Stimulated activated CD8-positive, alpha-beta memory T cell treated with anti-CD3 and anti-CD28 coated beads, Interleukin-4, amount 100 ng/mL, for 4 hours (primary cell): ENCODE measurements at places on chromosomes 7 and 10.

DNA sequence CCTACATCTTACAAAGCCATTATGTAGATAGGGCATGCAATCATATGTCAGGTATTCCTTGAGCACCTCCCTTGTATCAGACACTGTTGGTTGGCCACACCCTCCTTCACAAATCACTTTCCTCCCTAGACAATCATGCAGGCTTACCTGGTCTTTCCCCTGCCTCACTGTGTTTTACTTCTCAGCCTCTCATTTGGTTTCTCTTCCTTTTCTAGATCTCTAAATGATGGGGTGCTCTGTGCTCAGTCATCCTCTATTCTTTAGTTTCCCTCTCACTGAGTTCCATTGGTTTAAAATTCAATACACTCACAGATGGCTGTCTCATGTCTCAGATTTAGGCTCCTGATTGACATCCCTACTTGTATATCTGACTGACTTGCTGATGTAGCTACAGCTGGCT is 31.4 kb downstream of the ANK3 start:
- no peak for DNase-seq

DNA sequence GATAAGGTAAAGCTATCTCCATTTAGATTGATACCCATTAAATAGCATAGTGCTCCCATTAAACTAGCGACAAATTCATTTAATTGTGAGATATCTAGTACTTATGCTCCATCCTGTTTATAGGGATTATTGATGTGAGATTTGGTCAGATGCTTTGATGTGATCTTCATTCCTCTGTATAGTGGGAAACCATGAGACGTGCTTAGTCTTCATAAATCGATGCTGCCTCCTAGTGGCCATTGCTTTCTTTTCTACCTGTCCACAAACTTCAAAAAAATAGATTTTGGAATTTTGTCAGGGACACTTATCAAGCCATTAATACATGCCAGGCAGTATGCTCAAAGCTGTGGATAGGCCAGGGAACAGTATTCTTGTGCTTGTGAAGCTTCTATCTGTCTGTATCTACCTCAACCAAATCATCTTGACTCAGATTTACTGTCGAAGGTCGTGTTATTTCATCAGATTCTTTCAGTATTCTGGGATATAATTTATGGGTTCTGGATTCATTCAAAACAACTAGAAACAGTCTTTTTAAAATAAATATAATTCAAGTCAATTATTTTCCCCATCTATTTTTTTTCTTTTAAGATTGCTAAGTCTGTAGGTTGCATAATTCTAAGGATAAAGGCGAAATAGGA is 12.0 kb downstream of the LSM8 start:
- no peak for DNase-seq

GRCh38 chr7:143902332-143902899 is 440 bp upstream of the TCAF1 start:
- DNase-seq = no peak

- DNase-seq = no peak
These were observed 323.4 kb downstream of the PARD3 start for GRCh38 chr10:34491678-34492077.

DNA sequence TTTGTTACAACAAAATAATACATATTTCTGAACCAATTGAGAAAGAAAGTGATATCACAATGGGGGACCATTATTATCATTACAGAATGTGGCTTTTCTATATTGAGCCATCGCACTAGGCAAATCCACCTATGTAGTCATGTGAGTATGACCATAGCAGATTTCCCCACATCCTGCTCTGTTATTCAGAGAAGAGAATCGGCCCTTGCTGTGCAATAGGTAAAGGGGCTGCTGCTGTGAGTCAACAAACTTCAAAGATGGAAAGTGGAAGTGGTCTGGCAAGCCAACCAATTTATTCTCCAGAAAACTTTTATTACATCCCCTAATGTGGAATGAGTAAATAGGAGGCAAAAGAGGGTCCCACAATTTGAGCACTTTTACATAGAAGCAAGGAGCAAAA is 573.4 kb downstream of the ETV1 start:
- no peak for DNase-seq

GRCh38 chr10:119726676-119727261 is 919 bp downstream of the INPP5F start:
- no peak for DNase-seq

- no peak for DNase-seq
These were observed 2.2 kb upstream of the GRIFIN start for GRCh38 chr7:2478399-2478785.

DNA sequence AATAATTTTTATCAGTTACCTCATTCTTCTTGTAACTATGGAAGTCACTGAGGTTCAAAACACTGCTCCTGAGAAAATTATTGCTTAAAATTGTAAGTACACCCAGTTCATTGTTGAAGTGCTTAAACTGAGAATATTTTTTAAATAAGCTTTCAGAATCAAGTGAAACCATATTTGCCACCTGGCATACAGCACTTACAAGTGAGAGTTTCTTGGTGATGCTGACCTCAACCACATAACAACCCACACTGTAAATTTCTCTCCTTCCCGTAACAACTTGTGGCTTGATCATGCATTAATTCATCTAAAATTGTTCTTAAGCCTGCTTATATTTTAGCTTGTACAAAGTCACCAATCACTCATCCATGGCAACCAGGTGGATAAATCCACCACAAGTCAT is 34.0 kb downstream of the IMMP2L start:
- no peak for DNase-seq

- DNase-seq = no peak
These were observed 24.9 kb downstream of the SAMD9 start for GRCh38 chr7:93092757-93093370.

DNA sequence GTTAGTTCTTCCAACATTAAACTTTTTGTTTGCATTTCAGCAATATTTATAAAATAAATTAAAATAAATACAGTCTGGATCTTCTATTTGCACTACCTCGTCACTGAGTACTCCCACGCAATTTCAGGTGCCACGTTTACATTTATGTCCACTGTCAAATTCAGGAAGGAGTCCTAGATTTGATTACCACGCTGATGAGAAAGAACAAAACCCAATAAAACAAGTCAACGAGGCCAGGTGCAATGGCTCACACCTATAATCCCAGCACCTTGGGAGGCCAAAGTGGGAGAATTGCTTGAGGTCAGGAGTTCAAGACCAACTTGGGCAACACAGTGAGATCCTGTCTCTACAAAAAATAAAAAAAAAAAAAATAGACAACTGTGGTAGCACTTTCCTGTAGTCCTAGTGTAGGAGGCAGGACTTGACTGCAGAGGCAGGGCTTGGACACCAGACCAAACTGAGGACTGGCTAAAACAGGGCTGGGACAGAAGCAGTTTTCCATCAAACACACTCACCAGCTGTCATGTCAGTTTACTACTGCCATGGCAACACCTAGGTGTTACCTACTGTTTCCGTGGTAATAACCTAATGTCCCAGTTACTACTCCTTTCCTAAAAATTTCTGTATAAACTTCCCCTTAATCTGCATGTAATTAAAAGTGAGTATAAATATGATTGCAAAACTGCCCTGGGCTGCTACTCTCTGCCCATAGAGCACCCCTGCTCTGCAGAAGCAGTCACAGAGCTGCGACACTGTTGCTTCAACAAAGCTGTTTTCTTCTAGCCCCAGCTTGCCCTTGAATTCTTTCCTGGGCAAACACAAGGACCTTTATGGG is 341.7 kb downstream of the PARD3 start:
- no peak for DNase-seq

- no peak for DNase-seq
These were observed 22.7 kb downstream of the TACR2 start for GRCh38 chr10:69394020-69394419.

- DNase-seq = no peak
These were observed 688 bp upstream of the FOXL3 start for GRCh38 chr7:289209-289755.

- no peak for DNase-seq
These were observed 137.4 kb downstream of the C7orf25 start for GRCh38 chr7:42774436-42774835.

DNA sequence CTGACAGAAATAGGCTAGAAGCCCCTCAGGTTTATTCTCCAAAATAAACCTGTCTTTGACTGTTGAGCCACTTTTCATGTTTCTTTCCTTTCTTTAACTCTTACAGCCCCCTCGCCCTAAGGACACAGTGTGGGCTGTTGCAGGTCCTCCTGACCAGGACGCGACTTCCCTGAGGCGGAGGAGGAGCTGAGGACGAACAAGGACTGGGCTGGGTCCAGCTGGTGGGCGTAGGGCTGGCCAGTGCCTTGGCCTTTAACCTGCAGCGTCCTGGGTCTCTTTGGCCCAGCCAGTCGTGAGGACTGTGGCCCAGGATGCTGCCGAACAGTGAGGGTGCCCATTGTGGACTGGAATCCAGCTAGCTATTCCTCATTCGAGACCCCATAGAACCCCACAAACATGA is 13.4 kb upstream of the BMS1 start:
- DNase-seq = no peak

DNA sequence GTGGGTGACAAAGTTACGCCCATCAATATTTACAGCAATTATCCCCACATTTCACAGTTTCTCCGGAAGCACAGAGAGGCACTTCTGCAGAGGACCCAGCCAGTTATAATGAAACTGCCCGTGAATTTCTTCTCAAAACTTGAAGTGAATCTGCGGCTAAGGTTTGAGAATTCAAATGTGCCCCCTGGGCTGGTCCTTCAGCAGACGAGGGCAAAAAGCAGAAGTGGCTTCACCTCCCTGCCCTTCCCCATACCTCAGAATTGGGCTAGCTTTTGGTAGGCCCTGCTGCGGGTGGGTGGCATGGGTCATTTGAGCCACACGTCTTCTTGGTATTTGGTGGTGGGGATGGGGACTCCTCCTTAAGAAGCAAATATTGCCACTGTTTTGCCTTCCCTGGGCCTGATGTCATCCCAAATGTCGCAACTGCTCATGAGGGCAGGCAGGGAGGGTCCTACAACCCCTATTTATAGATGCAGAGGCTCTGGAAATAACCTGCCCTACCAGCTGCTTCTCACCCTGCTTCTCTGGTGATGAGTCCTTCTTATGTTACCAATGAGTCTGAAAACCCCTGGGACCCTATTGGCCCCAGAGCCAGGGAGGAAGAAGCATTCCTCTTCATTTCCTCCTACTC is 16.6 kb upstream of the WDFY4 start:
- no peak for DNase-seq

- no peak for DNase-seq
These were observed 491 bp upstream of the AKAP9 start for GRCh38 chr7:91940171-91940570.

DNA sequence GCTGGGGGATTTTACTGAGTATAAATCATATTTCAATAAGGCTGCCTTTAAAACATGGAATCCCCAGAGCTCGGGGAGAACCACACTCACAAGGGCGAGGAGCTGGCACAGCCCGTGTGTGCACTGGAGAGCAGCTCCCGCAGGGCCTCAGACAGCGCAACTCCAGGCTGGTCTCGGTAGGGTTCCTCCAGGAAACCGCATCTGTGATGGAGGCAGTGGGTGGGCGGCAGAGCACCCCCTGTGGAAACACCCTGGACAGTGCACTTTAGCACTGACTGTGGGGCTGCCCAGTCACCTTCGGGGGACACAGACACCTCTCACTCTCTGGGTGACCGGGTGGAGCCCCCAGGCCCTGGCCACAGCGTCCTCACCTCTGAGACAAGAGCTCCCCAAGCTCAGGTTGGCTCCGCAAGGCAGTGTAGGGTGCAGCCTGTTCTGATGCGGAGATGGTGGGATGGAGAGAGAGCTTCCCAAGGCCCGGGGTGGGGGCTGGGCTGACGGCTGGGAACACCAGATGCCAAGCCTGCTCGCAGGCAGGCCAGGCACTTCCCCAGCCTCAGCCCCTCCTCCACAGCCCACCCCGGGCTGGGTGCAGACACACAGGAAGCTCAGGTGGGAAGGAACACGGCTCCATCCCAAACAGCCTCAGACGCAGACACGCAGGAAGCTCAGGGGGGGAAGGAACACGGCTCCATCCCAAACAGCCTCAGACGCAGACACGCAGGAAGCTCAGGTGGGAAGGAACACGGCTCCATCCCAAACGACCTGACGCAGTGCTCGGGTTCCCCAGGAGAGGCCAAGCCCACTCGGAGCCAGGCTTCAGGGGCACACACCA is 224.4 kb downstream of the MAD1L1 start:
- no peak for DNase-seq

DNA sequence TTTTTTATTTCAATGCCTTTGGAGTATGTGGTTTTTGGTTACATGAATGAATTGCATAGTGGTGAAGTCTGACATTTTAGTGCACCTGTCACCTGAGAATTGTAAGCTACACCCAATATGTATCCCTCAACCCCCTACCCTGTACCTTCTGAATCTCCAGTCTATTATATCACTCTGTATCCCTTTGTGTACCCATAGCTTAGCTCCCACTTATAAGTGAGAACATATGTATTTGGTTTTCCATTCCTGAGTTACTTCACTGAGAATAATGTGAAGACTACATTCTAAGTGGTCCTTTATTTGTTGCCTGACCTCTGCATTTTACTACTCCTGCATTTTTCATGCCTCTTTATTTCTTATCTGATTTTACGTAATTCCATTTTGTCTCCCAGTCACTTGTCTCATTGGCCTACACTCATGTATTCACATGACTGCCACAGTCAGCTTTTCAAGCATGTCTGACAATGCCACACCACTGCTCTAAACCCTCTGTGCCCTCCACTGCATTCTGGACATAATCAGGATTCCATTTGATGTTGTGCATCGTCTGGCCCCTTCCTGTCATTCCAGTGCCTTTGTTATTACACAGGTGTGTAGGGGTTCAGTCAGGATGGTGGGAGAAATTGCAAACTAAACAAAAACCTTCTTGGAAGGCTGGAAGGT is 1325.5 kb downstream of the XPNPEP1 start:
- DNase-seq = no peak
